OCI-LY7 (cell line): ENCODE measurements at places on chromosomes 5 and 9.

GRCh38 chr5:148290271-148291195 is 21.7 kb upstream of the SPINK7 start:
- DNase-seq: peak; percentile 12

- DNase-seq: no peak
Observed at GRCh38 chr5:139863361-139863760, 67.8 kb downstream of the PSD2 start.

GRCh38 chr5:19886123-19886917 is 101.7 kb downstream of the CDH18 start:
- no peak for DNase-seq

DNA sequence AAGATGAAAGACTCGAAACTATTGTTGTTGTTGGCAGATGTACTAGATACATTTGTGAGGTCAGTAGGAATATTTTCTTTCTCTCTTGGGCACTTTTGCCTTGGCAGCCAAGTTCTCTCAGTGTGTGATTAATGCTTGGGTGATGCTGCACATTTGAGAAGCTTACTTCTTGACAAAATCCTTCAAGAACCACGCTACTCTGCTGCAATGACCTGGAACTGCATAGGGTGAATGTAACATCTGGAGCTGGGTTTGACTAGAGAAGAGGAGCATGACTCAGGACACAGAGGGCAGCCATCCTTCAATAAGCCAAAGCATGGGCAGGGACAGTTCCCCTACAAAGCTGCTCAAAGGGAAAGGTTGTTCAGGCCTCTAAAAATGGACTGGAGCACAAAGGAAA is 75.5 kb upstream of the PUM3 start:
- DNase-seq: no peak

DNA sequence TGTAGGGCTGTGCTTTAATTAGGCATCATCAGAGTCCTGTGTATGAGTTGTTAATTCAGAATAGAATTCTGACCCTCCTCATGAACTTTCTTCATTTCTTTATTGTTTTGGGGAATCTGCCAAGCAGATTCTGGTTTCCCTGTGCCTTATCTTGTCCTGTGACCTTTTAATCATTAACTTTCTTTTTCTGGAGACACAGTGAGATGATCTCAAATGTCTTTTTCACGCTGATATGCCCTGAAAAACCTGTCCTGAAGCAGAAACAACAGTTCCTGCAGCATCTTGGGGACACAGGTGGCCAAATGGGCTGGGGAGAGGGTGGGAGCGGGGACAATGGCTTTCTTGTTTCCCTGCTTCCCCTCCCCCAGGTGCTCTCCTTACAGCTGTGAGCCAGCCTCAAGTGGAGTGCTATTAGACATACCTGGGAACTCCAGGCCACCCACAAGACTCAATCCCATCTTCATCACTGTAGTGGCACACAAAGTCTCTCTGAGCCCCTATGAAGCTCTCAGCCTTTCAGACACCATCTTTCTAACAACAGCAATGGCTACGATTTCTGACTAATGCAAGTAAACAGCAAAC is 213.8 kb downstream of the ATP10B start:
- no peak for DNase-seq

- no peak for DNase-seq
Observed at GRCh38 chr5:78993165-78993564, 8.1 kb upstream of the ARSB start.

- no peak for DNase-seq
Observed at GRCh38 chr5:72841756-72842535, 25.5 kb downstream of the TNPO1 start.

GRCh38 chr5:33639474-33639873 is 198.7 kb downstream of the TARS1 start:
- DNase-seq: no peak

GRCh38 chr5:116632890-116633289 is 58.3 kb upstream of the SEMA6A start:
- no peak for DNase-seq

DNA sequence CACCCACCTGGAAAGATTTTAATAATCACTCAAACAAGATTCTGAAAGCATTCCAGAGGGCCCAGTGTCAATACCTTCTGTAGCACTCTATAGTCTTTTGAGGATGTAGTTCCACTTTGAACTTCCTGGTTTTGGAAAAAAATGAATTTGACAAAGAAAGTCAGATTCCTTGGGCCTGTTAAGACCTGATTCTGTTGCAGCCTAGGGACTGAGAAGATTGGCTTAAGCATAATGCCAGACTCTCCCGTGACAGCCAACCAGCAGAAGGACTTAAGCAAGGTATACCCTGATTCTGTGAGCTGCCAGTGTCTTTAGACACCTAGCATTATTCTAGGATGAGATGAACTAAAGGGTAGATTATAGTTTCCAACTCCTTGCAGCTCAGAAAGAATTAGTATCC is 6.8 kb downstream of the SPINK5 start:
- no peak for DNase-seq

DNA sequence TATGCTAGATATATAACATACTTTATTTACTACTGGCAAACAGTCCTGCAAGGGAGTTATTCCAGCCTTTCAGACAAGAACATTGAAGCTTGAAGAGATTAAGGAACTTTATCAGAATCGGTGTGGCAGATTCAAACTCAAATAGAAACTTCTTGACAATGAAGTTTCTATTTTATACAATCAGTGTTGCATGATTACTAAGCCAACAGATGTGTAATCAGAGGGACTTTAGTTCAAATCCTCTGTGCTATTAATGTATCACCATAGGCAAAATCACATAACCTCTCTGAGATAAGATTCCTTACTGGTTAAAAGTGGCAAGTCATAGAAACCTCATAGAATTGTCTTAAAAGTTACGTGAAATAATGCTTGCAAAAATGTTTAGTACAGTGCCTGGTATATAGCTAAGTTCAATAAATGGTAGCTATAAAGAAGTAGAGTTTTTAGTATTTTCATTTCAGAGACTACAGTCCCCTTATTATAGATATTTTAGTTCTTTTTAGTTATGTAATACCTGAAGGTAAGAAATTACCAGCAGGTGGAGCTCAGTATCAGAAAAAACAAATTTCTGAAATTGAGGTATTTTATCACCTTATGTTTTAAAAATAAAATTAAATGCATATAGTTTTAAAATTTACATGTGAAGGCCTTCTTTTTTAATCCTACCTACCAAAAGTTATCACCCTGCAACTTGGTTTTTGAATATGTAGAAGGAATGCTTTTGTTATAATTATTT is 172.1 kb downstream of the FER start:
- peak; percentile 3 for DNase-seq

- no peak for DNase-seq
Observed at GRCh38 chr9:12271421-12271891, 421.7 kb upstream of the TYRP1 start.

GRCh38 chr5:147140558-147140957 is 94.3 kb upstream of the STK32A start:
- no peak for DNase-seq

DNA sequence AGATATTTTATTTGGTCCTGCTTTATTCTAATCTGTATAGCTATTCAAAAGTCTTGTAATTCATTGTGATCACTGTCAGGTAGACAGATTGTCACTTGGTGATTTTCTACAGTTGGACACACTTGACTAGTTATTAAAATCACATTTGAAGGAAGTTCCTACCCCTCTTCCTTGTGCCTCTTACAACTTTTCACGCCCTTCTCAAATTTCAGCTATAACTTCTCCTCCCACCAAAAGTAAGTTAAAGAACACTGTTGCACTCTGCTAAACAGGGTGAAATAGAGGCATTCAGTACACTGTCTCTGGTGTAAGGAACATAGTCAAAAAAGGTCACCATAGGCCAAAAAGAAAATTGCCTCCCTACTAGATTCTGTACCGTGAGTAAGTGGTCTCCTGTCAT is 142.1 kb upstream of the POU5F2 start:
- no peak for DNase-seq

GRCh38 chr9:127202461-127203169 is 62.0 kb upstream of the GARNL3 start:
- DNase-seq: no peak

- no peak for DNase-seq
Observed at GRCh38 chr5:95281226-95281625, 3.7 kb downstream of the MCTP1 start.

DNA sequence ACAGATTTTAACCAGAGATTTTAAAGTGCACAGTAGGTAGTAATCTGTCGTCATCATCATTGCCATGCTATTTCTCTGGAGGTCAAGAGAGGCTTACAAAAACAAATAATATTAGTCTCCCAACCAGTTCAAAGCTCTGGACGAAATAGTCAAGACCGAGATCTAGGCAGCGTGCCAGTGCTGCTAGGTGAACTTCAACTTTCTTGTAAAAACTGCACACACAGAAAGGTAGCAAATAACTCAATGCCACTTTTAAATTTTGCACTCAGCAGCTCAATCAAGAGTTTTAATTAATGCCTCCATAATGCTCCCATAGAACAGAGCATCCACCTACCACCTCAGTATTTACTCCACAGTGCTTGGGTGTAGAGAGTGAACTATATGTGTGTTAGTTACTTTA is 656.8 kb downstream of the IRX1 start:
- DNase-seq: no peak

- no peak for DNase-seq
Observed at GRCh38 chr5:97075649-97076048, 66.8 kb downstream of the LIX1 start.

DNA sequence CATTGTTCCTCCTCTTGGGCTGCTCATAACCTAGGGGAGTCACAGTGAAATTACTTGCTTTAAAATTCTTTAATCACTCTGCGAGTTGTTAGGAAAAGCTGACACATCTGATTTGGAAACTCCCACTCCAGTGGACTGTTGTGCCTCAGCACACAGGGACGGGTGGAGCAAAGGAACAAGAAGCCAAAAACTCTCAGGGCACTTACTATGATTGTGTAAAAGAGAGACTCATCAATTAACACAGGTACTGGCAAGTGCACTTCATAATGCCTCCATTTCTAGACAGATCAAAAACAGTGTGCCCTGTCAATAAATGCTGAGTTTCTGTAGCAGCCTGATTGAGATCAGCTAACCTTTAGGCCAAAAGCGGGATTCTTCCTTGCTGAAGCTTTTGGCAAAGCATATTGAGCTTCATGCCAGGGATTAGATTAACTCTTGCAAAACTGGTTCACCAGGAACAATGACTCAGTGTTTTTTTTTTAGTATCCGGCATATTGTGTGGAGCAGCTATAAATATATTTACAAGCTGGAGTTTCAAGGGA is 55.9 kb downstream of the TMC1 start:
- no peak for DNase-seq

DNA sequence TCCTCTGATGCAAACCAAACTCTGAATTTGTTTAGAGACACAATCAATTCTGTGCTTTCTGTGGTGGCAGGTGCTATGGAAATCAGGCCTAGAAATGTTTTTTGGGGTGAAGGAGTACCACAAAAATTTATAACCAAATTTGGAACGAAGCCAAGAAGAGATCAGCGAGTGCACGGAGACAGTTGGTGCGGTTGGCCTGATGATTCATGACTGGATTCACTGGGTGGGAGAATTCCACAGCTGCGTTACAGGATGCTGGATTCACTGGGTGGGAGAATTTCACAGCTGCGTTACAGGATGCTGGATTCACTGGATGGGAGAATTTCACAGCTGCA is 135.6 kb upstream of the IRX4 start:
- no peak for DNase-seq

GRCh38 chr9:107046692-107047091 is 183.7 kb downstream of the ZNF462 start:
- peak; percentile 44 for DNase-seq

DNA sequence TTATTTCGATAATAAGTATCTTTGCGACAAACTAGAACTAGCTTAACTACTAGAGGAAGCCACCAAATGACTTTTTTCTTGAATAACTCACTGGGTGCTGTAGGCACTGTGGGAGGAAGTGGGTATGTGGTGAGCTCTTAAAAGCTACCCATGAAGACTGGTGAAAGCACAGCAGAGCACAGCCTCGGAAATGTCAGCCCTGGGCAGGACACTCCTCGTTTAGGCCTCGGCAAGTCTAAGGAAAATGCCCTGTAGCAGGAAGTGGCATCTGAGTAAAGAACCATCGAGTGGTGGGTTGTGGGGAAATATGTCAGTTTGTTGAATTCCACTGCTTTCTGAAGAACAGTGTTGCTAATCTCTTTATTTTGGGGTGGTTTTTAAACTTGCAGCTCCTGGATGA is 44.0 kb upstream of the NCS1 start:
- peak; percentile 21 for DNase-seq

GRCh38 chr9:6641961-6642360 is 3.6 kb downstream of the GLDC start:
- DNase-seq: no peak

- DNase-seq: no peak
Observed at GRCh38 chr5:149062371-149063016, 368 bp downstream of the SH3TC2 start.

DNA sequence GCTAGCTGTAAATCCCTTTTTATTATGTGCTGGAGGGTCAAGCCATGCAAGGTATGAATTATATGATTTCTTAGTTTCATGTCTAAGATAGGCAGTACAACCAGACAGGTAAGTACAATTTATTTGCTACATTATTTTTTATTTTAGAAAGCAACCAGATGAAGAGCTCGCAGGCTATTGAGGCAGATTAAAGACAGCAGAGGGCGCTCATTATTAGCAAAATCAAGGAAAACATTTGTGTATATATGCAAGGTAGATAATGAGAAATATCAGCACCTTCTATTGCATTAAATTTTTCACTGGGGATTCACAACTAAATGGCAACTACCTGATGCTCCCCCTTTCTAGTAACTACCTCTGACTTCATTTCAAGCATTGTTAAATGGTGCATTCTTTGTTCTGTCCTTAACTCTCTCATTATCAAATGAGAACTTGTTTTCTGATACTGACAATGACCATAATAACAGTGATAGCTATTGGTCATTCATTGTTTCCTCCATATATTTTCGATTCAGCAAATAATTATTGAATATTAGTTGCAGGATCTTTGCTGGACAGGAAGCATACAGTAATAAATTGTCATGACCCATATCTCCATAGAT is 8.6 kb downstream of the SCGB3A2 start:
- peak; percentile 20 for DNase-seq

- peak; percentile 35 for DNase-seq
Observed at GRCh38 chr9:33166231-33167083, 679 bp downstream of the B4GALT1 start.
